HAP-1 (cell line): ENCODE measurements at places on chromosomes 5 and 9.

- DNase-seq, result no peak
Observed at GRCh38 chr9:9924376-9924775, 688.4 kb downstream of the PTPRD start.

- no peak for DNase-seq
Observed at GRCh38 chr5:6078881-6079280, 299.5 kb downstream of the MED10 start.

DNA sequence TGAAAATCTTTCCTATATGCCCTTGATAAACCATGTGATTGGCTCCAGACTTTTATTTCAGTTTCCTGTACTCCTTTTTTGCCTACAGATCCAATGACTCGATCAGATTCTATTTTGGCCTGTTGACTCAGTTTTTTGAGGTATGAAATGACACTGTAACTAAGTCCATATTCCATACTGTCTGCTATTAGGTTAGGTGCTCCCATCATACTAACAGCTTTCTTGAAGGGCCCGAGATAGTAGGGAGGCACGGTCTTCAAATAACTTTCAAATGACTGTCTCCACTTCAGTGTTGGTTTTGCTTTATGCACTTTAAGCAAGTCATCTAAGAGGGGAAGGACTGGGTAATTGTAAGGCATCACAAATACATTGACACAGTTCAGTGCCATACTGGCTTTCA, 295.4 kb upstream of the DAB2 start:
- DNase-seq, result no peak

GRCh38 chr9:3337515-3338225, 188.1 kb downstream of the RFX3 start:
- DNase-seq, result no peak

DNA sequence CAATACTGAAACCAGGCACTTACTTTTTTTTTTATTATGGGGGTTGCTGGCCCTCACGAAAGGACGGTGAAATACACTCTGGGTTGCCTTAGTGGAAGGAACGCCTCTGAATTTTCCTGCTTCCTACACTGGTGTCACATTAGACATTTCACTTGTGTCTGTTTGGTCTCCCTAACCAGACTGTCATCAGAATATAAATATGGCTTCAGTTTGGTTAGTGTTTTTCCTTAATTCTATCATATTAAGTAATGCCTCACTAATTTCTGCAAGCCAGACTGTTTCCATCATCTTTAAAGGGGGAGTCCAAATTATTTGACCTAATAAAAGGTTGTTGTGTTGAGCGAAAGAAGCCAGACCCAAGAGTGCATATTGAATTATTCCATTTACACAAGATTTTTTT, 4.7 kb downstream of the GLIS3 start:
- DNase-seq, result no peak

DNA sequence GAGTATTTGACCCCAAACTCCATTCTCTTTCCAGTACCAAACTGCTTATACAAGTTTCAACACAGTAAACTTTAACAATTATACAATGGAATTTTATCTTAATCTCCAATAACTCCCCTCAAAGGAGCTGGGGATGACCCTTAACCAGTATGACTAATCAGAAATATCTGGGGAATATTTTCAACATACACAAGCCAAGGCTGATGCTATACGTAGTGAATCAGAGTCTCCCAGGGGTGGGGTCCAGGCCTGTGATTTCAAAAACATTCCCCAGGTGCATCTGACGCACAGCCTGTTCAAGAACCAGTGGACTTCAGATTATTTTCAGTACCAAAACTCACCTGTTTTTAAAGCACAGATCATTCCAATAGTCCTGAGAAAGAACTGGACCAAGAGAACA, 11.8 kb upstream of the SEMA5A start:
- DNase-seq, result no peak

- DNase-seq, result no peak
Observed at GRCh38 chr5:33479311-33479710, 38.5 kb downstream of the TARS1 start.

DNA sequence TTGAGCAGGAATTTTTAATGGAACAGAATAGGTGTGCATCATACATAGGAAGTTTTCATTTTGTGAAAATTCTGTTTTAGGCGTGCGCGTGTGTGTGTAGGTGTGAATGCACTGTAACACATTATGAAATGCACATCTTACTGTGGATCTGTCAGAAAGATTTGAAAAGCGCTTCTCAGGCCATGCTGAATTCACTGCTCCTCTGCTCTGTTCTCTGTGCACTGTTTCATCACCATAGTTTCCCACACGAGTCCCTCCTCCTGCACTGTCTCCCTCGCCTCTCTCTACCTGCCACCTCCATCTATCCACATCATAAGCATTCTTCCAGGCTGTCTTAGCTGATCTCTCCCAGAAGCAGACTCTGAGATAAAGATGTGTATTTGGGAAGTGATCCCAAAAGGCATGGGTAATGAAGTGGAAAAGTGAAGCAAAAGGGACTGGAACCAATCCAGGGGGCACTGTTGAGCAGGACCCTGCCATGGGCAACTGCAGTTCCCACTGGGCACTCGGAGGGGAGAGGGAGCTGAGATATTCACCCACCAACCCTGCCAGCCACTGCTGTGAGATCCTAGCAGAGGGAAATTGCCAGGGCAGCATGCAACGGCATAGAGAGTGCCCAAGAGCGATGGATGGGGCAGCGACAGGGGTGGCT, 65.9 kb downstream of the GABBR2 start:
- DNase-seq, result peak; percentile 13

DNA sequence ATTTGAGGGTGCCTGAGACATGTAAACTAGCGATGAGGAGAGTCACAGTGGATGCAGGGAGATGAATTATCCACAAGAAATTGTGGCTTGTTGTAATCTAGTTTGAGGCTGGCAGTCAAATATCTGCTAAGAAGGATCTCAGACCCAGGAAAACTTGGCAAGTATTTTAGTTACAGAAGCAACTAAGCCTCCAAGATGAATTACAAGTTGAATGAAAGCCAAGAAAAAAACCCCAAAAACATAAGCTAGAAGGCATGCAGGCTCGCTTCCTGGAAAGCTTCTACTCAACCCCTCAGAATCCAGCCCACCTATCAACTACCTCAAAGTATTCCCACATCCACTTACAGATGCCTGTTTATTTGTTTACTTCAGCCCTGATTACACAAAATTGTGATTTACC, 696.9 kb downstream of the MAT2B start:
- no peak for DNase-seq

GRCh38 chr9:37501957-37502596, 16.3 kb downstream of the POLR1E start:
- no peak for DNase-seq

DNA sequence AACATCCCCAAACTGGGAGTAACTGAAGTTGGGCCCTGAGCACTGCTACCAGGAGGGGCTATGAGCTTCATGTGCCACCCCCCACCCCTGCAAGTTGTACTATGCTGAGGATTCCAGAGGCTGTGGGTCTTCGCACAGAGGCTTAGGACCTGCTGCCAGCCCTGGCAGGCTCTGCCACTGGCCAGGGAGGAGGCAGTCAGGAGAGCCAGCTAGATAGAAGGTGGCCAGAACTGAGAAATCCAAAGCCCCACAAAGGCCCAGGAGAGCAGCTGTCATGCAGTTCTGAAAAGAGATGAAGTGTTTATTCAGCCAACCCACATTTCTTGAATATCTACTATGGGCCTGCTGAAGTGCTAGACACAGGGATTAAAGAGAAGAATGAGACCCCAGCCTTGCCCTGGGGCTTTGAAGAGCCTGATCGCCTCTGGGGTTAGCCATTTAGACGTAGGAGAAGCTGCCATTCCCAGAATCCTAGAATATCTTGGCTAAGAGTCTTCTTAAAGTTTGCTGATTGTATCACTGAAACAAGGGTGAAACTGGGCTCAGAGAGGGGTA, 1.4 kb downstream of the ALAD start:
- DNase-seq, result peak; percentile 53

GRCh38 chr9:132802121-132802795, 75.8 kb downstream of the AK8 start:
- DNase-seq, result no peak

- no peak for DNase-seq
Observed at GRCh38 chr5:134506054-134507039, 19.1 kb upstream of the JADE2 start.

- DNase-seq, result no peak
Observed at GRCh38 chr9:33416996-33417395, 14.6 kb upstream of the AQP7 start.

DNA sequence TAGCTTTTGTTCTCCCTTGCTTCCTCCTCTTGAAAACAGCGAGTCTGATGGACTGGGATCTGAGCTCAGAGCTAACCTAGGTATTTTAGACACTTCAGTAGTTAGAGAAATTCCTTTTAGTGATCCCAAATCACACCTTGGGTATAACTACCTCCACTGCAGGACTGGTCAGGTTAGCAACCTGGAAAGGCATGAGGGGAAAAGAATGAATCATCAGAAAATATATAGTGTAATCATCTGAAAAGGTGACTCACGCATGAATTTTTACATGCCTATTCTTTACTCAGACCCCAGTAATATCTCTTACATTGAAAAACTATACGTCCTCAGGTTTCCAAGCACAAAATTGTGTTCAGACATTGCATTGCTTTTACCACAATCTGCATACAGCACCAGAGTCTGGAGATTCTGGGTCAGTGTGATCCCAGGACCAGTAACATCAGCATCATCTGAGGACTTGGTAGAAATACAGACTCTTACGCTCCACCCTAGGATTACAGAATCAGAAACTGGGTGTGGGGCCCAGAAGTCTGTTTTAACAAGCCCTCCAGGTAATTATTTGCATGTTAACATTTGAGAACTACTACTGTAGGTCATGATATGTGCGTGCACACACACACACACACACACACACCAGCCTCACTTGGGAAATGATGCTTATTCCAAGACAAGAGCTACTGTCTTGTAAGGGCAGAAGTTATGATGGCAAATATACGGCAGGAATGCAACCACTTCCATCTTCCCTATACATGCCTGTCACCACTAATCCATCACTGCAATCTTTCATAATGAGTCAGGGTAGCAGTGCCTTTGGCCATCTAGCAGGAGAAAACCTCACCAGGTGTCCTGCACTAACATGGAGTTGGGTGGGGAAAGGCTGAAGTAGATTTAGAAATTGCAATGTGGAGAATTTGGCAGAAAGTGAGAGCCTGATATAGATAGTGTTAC, 271.6 kb upstream of the MAP3K1 start:
- no peak for DNase-seq

DNA sequence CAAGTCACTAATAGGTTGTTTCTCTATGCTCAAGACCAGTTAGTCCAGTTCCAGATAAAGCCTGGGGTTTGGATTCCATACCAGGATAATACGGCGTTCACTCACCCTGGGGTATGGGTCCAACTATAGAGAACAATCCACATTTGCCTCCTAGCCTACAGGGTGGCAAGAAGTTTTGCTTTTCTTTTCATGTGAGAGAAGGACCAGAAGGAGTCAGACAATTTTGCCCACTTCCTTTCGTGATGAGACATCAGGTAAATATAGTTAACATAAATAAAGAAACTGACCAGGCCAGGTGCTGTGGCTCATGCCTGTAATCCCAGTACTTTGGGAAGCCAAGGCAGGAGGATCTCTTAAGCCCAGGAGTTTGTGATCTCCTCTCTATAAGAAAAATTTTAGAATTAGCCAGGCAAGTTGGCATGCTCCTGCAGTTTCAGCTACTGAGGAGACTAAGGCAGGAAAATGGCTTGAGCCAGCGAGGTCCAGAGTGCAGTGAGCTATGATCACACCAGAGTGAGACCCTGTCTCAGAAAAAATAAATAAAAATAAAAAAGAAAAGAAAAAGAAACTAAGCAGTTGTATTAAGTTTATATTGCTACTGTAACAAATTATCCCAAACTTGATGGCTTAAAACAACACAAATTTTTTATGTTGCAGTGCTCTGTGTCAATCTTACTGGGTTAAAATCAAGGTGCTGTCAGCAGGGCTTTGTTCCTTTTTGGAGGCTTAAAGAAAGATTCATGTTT, 7.5 kb upstream of the REEP5 start:
- no peak for DNase-seq
